Right lobe of liver (tissue), 6 donors: ENCODE measurements at places on chromosomes 5 and 9. TPM values are rescaled to one million over a fixed set of nuclear protein-coding genes. Genes with fewer than 3 reads are reported as not detected.

The FCN1 gene
- total RNA-seq = 1.4 TPM

The C5orf58 gene
- total RNA-seq = not detected

The ADAMTSL1 gene
- 0.81 TPM for total RNA-seq

DNA sequence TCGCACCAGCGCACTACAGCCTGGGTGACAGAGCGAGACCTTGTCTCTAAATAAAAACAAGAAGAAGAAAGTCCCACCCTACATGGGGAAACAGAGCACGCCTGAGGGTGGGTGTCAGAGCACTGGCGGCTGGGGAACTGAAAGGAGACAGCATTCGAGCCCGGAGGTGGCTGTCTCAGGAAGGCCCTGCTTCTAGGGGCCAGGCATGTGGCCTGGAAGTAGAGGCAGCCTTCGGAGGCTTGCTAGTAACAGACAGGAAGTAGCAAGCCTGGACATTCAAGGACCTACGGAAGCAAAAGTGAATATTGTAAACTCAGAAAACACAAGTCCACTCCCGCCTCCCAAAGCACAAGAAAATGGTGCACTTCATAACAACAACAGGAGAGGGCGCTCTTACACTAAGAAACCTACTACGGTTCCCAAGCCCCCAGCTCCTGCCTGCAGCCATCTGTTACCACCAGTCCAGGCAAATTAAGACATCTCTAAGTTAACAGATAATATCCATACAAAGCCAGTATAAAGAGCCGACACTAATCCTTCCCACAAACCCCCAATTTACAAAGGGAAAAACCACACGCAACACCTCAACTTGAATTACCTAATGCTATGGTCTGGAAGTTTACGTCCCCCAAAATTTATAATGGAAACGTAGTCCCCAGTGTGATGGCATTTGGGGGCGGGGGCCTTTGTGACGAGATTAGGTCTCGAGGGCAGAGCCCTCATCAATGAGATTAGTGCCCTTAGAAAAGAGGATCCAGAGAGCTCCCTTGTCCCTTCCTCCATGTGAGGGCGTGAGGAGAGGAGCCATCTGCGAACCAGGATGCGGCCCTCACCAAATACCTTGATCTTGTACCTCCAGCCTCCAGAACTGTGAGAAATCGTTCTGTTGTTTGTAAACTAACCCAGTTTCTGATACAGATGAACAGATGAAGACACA is 7.7 kb downstream of the RASGEF1C start:
- DNase-seq = no peak
- no peaks in the 10 kb centered on the region for H3K4me1 ChIP-seq
- no peak overlapping the region for H3K27ac ChIP-seq
- no peak overlapping the region for H3K4me3 ChIP-seq
- H3K27me3 ChIP-seq = no peaks in the 10 kb centered on the region

DNA sequence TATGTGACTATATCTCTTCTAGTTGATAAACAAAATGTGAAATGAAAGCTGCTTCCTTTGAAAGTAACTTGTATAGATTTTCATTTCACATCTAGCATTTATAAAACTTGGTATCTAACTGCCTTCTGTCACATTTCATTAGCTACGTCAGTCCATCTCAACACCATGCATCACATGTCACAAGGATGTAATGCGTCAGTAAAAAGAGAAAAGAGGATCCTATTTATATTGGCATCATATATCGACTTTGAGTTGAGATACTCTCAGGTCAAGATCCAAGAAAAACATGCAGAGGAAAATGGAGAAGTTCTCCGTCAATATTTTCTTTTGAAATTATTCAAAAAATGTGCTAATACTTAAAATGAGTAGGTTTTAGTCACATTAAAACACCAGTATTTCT is 1211.2 kb downstream of the EFNA5 start:
- H3K4me3 ChIP-seq = no peak overlapping the region
- no peak for DNase-seq
- no peaks in the 10 kb centered on the region for H3K4me1 ChIP-seq
- no peaks in the 10 kb centered on the region for H3K36me3 ChIP-seq
- H3K27ac ChIP-seq = no peak overlapping the region
